ENCODE measurements at places on chromosomes 3 and 15. TPM values are rescaled to one million over a fixed set of nuclear protein-coding genes. Genes with fewer than 3 reads are reported as not detected.

The ROBO2 gene
- not detected for total RNA-seq

The KBTBD8 gene
- 2.6 TPM for total RNA-seq

The C2CD4A gene
- 2.7 TPM for total RNA-seq

The GPR87 gene
- not detected for total RNA-seq

The CNTN4 gene
- 0.17 TPM for total RNA-seq

The STOML1 gene
- total RNA-seq = 19.9 TPM

The DNAH12 gene
- total RNA-seq = under 0.01 TPM

The SI gene
- total RNA-seq = not detected

The RBP2 gene
- total RNA-seq = not detected

The VGLL3 gene
- 0.33 TPM for total RNA-seq

The ADAMTS9 gene
- total RNA-seq = 80.3 TPM

The LRRN1 gene
- not detected for total RNA-seq

The AHSG gene
- total RNA-seq = not detected

The PHLDB2 gene
- total RNA-seq = 89.9 TPM

The MAGEL2 gene
- under 0.01 TPM for total RNA-seq

The SCAANT1 gene
- total RNA-seq = not detected

The ARGFX gene
- total RNA-seq = not detected

The GPR62 gene
- total RNA-seq = not detected

The SELENOS gene
- total RNA-seq = 82.7 TPM

The FBXL2 gene
- total RNA-seq = 25.4 TPM

The AMIGO3 gene
- total RNA-seq = 1.0 TPM

The CELSR3 gene
- total RNA-seq = 0.17 TPM

The CCDC54 gene
- not detected for total RNA-seq

The PSMA4 gene
- total RNA-seq = 315 TPM

The MNS1 gene
- 0.74 TPM for total RNA-seq

The LINGO1 gene
- total RNA-seq = not detected

The REC114 gene
- total RNA-seq = not detected

The CLRN1 gene
- total RNA-seq = not detected

The AP3S2 gene
- total RNA-seq = 30.1 TPM

The CPEB1 gene
- total RNA-seq = not detected

The FHIT gene
- total RNA-seq = 0.56 TPM

The HCLS1 gene
- 19.4 TPM for total RNA-seq

The CCDC13 gene
- total RNA-seq = 0.28 TPM

The DUOX1 gene
- not detected for total RNA-seq

The TNNC1 gene
- not detected for total RNA-seq

The XCR1 gene
- not detected for total RNA-seq

The CPLX3 gene
- total RNA-seq = not detected

The SNTN gene
- total RNA-seq = not detected

All from dermis blood vessel endothelial cell (primary cell).